Skin of body (tissue), 3 donors: ENCODE measurements at places on chromosomes 7 and 10. TPM values are rescaled to one million over a fixed set of nuclear protein-coding genes. Genes with fewer than 3 reads are reported as not detected.

Gene HMX3
- not detected for total RNA-seq

Gene OPALIN
- not detected for total RNA-seq

Gene FAM131B
- 0.59 TPM for total RNA-seq

Gene ZNF138
- total RNA-seq = 16.0 TPM

Gene GJD4
- not detected for total RNA-seq

Gene HOXA6
- total RNA-seq = 3.3 TPM

Gene EBF3
- 19.5 TPM for total RNA-seq

Gene CPA1
- total RNA-seq = 0.79 TPM

Gene NEUROG3
- total RNA-seq = not detected

Gene C7orf25
- total RNA-seq = 2.9 TPM

DNA sequence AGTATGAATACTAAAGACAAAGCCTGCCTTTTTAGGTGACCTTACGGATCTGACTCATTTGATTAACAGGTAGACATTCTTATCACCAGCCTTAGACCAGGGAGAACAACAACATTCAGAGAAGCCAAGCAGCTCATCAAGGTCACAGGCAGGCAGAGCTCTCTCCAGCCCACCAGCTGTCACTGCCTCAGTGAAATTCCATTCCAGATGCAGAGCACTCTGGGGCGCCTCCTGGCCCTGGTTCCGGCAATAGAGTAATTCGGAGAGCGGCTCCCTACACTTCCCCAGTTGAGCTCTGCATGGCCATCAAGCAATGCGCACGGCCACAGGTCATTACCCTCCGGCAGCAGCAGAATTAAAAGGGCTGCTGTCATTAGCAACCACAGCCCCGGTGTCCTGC, 164.7 kb downstream of the TCERG1L start:
- no peak for DNase-seq

- no peak for DNase-seq
Measured at GRCh38 chr10:123187781-123188180, 33.6 kb downstream of the BUB3 start.

- peak; percentile 96 for DNase-seq
Measured at GRCh38 chr10:21458126-21458871, 67.2 kb downstream of the SKIDA1 start.

- DNase-seq = no peak
Measured at GRCh38 chr10:100655326-100655759, 90.0 kb upstream of the PAX2 start.

DNA sequence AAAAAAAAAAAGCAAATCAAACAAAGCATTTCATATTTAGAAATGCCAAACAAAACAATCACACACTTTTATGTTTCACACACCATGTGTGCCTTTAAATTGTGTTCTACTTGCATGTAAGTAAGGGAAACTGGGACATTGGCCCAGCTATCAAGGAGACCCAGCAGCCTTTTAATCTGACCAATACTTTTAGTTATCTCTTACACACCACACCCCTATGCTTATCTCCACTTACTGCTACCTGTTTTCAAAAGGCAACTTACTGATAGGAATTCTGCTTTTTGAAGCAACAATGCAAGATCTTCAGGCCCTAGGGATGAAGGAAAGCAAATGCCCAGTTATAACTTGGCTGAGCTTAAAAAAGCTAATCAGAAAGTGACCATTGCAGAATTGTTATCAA, 1244.8 kb upstream of the SORCS1 start:
- DNase-seq = no peak

DNA sequence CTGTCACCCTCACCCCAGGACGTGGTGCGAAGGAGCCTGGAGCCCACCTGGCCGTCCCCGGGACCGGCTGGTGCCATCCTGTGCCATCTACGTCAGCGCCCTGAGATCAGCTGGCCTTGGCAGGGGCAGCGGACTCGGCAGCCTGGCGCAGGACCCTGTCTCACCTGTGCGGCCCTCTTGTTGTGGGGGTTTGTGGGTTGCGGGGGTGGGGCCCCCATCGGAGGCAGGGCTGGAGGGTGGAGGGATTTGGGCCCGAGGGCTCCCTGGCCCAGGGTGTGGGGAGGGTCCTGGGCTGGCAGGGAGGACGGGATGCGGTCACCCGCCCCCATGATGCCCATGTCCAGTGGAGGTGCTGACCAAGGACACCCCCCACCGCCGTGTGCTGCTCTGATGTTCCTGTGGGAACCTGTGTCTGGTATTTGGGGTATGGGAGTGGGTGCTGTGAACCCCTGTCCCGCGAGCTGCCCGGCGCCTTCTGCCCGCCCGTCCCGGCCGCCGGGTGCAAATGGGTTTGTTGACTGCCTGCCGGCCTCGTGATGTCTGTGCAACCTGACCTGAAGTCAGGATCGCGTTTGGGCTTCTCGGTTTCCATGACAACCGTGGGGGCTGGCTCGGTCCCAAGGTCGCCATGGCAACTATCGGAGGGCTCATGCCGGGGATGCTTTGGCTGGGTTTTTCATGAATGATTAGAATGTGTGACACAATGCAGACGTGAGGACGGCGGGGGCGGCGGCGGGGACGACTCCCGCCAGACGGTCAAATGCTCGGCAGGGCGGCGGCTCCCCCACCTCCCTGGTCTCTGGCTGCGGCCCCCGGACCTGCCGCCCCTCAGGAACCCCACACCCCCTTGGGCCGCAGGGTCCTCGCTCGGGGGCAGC, 7.3 kb downstream of the MAFK start:
- peak; percentile 48 for DNase-seq

DNA sequence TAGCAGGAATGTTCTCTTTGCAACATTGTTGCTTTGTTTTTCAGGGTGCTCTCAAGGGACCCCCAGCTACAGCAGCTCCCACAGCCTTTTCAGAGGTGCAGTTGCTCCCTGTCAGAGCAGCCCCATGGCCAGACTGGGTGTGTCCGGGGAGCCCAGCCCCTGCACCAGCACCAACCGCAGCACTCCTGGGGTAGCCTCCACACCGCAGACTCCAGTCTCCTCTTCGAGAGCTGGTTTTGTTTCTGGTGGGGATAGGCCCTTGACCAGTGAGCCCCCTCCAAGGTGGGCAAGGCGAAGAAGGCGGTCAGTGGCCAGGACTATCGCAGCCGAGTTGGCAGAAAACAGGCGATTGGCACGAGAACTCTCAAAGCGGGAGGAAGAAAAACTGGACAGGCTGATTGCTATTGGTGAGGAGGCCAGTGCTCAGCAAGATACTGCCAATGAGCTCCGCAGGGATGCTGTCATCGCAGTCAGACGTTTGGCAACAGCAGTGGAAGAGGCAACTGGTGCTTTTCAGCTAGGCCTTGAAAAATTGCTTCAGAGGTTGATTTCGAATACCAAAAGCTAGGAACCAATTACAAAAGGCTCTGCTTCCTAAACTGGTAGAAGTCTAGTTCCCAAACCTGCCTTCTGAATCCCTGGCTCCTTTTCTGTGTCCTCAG, 5.4 kb downstream of the HSPA14 start:
- no peak for DNase-seq

GRCh38 chr7:158010961-158011693, 576.5 kb downstream of the PTPRN2 start:
- no peak for DNase-seq

- peak; percentile 34 for DNase-seq
Measured at GRCh38 chr7:113548561-113548960, 370.2 kb downstream of the PPP1R3A start.

DNA sequence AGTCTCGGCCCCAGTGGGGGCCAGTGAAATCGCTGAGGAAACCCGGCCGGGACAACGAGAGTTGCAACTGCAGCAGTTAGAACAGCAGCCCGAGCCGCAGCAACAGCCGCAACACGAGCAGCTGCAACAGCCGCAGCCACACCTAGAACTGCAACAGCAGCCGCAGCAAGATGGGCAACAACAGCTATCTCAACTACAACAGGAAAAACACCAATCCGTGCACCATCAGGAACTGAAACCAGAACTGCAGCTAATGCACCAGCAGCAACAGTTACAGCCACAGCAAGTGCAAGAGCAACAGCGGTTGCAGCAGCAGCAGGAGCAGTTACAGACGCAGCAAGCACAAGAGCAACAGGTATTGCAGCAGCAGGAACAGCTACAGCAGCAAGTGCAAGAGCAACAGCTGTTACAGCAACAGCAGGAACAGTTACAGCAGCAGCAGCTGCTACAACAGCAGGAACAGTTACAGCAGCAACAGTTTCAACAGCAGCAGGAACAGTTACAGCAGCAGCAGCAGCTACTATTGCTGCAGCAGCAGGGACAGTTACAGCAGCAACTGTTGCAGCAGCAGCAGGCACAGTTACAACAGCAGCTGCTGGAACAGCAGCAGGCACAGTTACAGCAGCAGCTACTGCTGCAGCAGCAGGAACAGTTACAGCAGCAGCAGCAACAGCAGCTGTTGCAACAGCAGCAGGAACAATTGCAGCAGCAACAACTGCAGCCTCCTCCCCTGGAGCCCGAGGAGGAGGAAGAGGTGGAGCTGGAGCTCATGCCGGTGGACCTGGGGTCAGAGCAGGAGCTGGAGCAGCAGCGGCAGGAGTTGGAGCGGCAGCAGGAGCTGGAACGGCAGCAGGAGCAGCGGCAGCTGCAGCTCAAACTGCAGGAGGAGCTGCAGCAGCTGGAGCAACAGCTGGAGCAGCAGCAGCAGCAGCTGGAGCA, 6.1 kb downstream of the ZNF853 start:
- DNase-seq = no peak

DNA sequence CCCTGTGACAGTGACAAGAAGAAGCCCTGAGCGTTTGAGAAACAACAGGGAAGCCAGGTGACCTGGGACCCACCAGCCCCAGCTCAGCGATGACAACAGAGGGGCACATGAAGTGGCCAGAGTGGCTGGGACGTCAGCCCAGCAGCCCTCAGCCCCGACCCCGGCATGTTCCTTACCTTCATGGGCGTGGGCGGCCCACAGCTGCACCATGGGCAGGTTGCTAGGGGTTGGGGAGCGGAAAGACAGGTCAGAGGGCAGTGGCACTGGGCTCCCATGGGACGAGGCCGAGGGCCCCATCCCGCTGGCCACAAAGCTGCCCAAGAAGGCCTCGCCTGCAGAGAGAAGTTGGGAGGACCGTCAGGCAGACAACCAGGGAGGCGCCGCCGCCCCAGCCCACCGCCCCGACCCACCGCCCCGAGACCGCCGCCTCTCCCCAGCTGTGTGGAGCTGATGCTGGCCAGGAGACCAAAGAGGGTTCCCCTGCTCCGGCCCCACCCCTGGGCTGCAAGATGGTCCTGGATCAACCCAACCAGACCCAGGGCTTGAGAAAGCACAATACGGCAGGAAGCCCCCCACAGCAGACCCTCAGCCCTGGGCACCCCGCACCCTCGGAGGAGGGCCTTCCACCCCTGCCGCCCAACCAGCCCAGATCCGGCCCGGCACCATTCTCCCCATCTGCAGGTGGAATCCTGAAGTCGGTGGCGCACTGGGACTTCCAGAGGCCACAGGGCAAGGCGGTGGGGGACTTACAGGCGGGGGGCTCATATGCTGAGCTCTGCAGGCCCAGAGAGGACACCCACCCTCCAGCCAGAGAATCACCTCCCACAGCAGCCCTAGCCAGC, 29.1 kb downstream of the TNRC18 start:
- no peak for DNase-seq

GRCh38 chr10:7794251-7795026, 6.5 kb downstream of the ATP5F1C start:
- no peak for DNase-seq

GRCh38 chr10:104441329-104442000, 87.8 kb downstream of the CFAP58 start:
- DNase-seq = peak; percentile 22

- peak; percentile 46 for DNase-seq
Measured at GRCh38 chr10:93542358-93542791, 24.1 kb upstream of the FFAR4 start.

GRCh38 chr10:123750901-123751300, 84.7 kb downstream of the GPR26 start:
- DNase-seq = no peak

DNA sequence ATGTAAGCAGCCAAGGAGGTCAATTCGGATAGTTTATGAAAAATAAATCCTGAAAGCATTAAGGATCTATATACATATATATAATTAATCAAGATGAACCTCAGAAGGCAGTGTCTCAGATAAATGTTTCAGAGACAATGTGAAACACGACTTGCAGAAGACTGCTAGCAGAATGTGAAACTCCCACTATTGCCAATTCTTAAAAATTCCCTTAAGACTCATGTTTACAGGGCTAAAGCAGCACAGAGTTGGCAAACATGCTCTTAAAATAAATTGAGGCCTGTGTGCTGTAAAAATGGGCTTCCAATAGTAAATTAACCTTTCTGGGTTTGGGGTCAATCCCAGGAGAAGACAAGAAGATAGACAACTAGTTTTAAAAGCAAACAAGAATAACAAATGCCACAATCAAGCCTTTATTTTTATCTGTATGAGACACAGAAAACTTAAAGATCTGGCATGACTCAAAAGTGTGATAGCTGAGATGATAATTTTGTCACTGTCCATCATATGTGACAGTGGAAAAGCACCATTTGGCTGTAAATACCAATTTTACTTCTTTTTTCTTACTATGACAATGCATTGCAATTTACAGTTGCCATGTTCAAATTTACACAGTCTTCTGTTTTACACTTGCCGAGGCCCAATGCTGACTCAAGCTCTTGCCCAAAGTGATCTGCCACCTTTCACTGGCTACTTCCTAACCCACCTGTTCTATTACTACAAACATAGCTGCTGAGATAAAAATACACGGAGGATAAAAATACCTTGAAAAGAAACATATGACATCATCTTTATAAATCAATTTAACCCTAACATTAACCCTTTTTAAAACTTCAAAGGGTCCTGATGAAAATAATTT, 78.6 kb downstream of the CHCHD3 start:
- DNase-seq = no peak

- no peak for DNase-seq
Measured at GRCh38 chr10:4331150-4331549, 494.9 kb upstream of the AKR1E2 start.

DNA sequence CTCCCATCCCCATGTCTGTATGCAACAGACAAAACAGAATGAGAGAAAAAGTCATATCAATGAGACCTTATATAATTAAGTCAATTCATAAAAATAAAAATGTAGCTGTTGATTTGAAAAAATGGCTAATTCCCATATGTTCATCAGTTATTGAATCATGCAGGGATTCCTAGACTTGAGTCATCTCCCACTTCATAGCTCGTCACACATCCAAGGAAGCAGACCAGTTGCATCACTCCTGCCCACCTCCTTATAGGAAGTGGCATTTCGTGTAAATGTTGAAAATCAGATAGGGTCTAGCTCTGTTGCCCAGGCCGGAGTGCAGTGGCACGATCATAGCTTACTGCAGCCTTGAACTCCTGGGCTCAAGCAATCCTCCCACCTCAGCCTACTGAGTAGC, 56.1 kb upstream of the SH2B2 start:
- DNase-seq = no peak

DNA sequence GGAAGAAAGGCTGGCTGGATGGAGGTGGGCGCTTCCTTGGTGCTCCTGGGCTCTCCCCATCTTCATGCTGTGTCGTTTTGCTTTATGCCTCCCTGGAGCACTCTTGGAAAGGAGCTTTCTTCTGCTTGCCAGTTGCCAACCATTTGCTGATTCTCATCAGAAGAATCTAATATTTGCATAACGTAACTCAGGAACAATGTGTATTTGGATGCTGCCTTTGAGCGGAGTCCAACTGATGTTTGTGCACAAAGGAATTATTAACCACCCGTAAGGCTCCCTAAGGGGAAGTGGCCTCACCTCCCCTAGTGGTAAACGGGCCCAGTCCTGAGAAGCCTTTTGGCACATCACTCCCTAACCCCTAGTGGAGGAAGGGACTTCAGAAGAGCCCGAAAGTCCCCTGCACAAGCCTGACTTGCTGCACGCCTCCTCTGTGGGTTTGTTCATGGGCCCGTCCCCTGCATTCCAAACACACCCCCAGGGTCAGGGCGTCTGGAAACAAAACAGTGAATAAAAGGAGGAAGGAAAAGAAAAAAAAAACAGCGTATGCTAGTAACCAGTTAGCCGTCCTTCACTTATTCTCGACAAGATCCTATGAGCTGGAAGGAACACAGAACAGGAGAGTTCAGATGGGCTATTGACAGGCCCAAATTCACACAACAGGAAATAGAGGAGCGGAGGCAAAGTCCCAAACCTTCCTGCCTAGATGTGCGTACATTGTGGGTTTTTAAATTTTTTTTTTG, 602.2 kb downstream of the LRMDA start:
- peak; percentile 43 for DNase-seq
